ENCODE measurements at places on chromosomes 6 and 20.

- peaks cover 5% of the 10 kb centered on the region for H3K27me3 ChIP-seq
- H3K4me1 ChIP-seq = peaks cover 4% of the 10 kb centered on the region
- no peak overlapping the region for H3K4me3 ChIP-seq
- peaks cover 2% of the 10 kb centered on the region for H3K36me3 ChIP-seq
Observed at GRCh38 chr6:139647841-139648240, 273.4 kb upstream of the CITED2 start.

GRCh38 chr6:5706124-5707033 is 300.3 kb downstream of the NRN1 start:
- H3K4me1 ChIP-seq = peaks cover 18% of the 10 kb centered on the region
- no peaks in the 10 kb centered on the region for H3K27me3 ChIP-seq
- peak overlapping the region; percentile 6 for H3K27ac ChIP-seq
- no peak for DNase-seq

DNA sequence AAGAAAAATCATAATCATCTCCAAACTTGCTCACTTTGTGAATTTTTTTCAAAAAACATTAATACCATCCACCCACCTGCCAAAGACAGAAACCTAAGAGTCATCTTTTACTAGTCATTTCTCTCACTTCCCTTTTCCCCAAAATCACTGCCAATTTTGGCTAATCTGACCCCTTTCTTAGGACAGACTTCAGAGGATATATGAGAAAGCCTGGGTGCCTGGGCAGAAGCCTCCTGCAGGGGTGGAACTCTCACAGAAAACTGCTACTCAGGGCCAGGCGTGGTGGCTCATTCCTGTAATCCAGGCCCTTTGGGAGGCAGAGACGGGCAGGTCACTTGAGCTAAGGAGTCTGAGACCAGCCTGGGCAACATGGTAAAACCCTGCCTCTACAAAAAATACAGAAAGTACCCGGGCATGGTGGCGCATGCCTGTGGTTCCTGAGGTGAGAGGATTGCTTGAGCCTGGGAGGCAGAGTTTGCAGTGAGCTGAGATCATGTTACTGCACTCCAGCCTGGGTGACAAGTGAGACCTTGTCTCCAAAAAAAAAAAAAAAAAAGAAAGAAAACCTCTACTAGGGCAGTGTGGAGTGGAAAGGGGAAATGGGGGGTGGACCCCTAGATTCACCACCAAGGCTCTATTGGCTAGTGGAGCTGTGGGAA is 3.8 kb downstream of the DEK start:
- H3K4me3 ChIP-seq = peak overlapping the region; percentile 71
- DNase-seq = no peak
- H3K4me1 ChIP-seq = peaks cover 41% of the 10 kb centered on the region
- peaks cover 2% of the 10 kb centered on the region for H3K36me3 ChIP-seq
- H3K27ac ChIP-seq = peak overlapping the region; percentile 97

GRCh38 chr6:24959319-24959718 is 23.6 kb upstream of the RIPOR2 start:
- H3K36me3 ChIP-seq = peaks cover 3% of the 10 kb centered on the region
- H3K27me3 ChIP-seq = no peaks in the 10 kb centered on the region
- peak overlapping the region; percentile 37 for H3K4me3 ChIP-seq
- H3K27ac ChIP-seq = peak overlapping the region; percentile 68
- no peak for DNase-seq

DNA sequence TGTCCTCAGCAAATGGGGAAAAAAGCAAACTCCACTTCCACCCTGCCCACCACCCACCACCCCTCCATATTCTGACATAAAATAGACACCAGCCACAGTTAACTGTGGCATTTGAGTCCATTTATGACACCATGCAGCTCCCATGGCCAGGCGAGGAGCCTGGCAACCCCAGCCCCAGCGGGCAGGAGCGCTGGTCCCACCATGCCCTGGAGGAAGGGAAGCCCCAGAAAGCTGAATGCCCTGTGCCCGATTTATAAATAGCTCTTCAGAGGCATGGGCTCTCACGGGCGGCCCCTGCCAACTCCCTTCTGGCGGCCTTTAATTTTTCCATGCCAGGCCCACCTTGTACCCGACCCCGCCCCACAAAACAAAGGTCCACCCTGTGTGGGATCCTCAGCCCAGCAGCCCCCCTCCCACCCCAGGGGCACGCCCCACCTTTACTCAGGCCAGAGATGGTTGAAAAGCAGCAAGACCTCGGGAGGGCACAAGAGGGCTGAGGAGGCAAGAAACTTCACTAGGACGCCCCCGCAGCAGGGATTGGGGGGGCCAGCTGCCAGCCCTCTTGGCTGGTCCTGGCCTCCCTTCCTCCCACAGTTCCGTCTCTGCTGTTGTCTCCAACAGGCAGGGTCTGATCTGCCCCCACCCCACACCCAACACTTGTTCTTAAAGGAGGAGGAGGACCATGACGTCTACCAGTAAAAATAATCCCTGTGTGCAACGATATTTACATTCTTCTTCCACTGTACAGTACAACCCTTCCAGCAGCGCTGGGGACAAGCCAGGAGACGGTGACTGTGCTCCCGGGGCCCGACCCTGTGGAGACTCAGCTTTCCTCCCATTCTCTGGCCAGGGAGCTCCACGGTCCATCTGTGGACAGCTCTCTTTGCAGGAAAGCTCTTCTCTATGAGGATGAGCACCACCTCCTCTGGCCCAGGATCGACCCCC is 115.6 kb upstream of the CDYL start:
- no peak for DNase-seq
- H3K4me1 ChIP-seq = no peaks in the 10 kb centered on the region
- no peak overlapping the region for H3K27ac ChIP-seq
- H3K27me3 ChIP-seq = peaks cover 20% of the 10 kb centered on the region
- H3K4me3 ChIP-seq = no peak overlapping the region

DNA sequence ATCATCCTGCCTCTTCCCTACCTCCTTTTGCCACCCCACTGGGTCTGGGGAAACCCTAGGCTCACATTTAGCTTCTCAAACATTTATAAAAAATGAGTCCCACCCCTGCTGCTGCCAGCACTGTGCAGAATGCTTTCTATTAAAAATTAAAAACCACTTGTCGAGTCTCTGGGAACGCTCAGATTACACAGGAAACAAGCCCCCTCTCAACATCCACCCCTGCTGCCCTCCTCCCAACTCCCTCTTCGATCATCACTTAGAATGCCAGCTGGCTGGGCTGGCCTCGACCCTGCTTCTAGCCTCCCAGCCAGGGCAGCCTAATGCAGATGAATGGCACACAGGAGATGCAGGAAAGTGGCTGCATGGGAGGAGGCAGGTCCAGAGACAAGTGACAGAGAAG is 75.8 kb downstream of the CDH22 start:
- peaks cover 38% of the 10 kb centered on the region for H3K27me3 ChIP-seq
- peaks cover 4% of the 10 kb centered on the region for H3K4me1 ChIP-seq
- H3K27ac ChIP-seq = no peak overlapping the region
- DNase-seq = no peak
- H3K4me3 ChIP-seq = no peak overlapping the region
- peaks cover 5% of the 10 kb centered on the region for H3K36me3 ChIP-seq

DNA sequence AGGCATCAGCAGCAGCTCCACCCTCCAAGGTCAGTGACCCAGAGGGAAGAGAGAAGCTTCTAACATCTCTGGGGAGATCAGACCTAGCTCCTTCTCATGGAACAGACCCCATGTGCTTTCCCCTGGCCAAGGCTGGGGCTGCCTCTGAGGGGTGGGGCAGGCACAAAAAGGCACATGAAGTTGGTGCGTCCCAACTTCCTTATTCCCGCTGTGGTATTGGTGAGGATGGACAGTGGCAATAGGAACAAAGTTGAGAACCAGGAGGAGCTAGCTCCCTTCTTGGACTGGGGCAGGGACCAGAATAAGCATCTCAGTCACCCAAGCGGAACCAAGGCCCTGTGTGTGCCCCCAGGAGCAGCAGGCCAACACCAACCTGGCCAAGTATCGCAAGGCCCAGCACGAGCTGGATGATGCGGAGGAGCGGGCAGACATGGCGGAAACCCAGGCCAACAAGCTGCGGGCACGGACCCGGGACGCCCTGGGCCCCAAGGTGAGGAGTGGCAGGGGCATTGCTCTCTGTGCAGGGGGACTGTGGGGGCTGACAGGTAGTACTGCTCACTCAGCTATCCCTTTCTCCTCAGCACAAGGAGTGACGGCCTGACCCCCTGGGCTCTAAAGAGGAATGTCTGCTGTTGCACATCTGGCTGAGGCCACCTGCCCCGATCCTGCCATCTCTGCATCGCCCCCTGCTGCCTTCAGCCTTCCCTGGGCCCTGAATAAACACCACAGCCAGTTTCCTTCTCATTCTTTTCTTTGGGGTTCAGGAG is 46.1 kb downstream of the MYH7B start:
- H3K4me1 ChIP-seq = peaks cover 13% of the 10 kb centered on the region
- H3K4me3 ChIP-seq = no peak overlapping the region
- peaks cover 14% of the 10 kb centered on the region for H3K36me3 ChIP-seq
- no peak for DNase-seq

GRCh38 chr6:143400258-143401067 is 50.0 kb downstream of the ADAT2 start:
- no peak for DNase-seq
- H3K4me3 ChIP-seq = no peak overlapping the region
- no peaks in the 10 kb centered on the region for H3K36me3 ChIP-seq
- H3K4me1 ChIP-seq = peaks cover 22% of the 10 kb centered on the region

- H3K27ac ChIP-seq = no peak overlapping the region
- DNase-seq = no peak
- H3K36me3 ChIP-seq = no peaks in the 10 kb centered on the region
- no peaks in the 10 kb centered on the region for H3K4me1 ChIP-seq
Observed at GRCh38 chr6:80540700-80541099, 434.2 kb downstream of the BCKDHB start.

DNA sequence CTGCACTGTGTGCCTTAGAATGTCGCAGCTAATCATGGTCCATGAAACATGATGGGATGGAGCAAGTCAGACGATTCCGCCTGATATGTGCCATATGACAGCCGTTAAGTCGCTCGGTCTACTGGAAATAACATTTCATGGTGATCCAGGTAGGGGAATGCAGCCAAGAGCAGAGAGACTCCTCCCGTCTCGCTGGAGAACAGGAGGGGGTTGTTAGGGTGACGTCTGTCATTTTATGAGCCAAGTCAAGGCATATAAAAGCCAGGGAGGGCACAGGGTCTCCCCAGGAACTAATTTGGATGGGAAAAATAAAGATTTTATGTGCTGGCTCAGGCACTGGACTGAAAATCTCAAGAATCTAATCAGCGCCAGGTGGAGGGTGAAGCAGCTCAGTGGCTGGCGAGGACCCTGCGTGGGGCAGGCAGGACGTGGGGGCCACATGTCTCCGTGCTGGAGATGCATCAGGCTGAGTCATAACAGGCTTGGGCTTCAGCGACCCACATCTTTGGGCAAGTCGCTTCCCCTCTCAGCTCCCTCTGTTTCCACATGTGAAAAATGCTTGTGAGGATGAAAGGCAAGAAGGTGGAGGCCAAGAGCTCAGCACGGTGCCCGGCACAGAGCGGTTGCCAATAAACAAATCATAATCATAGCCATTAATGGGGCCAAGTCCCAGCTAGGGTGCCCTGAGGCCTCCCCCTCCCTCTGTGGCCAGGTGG is 234.6 kb downstream of the ANKRD60 start:
- H3K27me3 ChIP-seq = peaks cover 61% of the 10 kb centered on the region
- no peak for DNase-seq
- no peak overlapping the region for H3K4me3 ChIP-seq
- H3K27ac ChIP-seq = no peak overlapping the region
- no peaks in the 10 kb centered on the region for H3K36me3 ChIP-seq
- peaks cover 2% of the 10 kb centered on the region for H3K4me1 ChIP-seq

- H3K4me1 ChIP-seq = no peaks in the 10 kb centered on the region
- H3K36me3 ChIP-seq = no peaks in the 10 kb centered on the region
- no peak overlapping the region for H3K4me3 ChIP-seq
- DNase-seq = no peak
- no peak overlapping the region for H3K27ac ChIP-seq
Observed at GRCh38 chr20:14055127-14055742, 59.9 kb downstream of the MACROD2 start.

DNA sequence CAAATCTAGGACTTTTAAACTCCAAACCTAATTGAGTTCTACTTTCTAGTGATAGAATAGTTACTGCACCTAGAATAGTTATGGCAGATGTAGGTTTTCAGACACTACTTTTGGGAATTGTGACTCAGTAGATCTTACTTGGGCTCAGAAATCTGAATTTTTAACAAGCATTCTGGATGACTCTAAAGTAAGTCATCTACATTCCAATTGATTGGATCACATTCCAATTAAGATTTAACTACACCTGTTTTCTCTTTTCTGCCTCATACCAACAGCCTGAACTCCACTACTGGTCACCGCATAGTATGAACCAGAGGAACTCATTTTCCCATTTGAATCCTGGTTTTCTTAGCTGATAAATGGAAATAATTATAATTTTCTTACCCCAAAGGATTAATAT is 49.5 kb upstream of the TFAP2D start:
- DNase-seq = no peak
- no peaks in the 10 kb centered on the region for H3K27me3 ChIP-seq
- H3K4me1 ChIP-seq = no peaks in the 10 kb centered on the region
- H3K27ac ChIP-seq = no peak overlapping the region
- H3K4me3 ChIP-seq = no peak overlapping the region

- H3K27me3 ChIP-seq = no peaks in the 10 kb centered on the region
- no peak overlapping the region for H3K4me3 ChIP-seq
Observed at GRCh38 chr6:157030755-157031154, 253.6 kb downstream of the ARID1B start.

DNA sequence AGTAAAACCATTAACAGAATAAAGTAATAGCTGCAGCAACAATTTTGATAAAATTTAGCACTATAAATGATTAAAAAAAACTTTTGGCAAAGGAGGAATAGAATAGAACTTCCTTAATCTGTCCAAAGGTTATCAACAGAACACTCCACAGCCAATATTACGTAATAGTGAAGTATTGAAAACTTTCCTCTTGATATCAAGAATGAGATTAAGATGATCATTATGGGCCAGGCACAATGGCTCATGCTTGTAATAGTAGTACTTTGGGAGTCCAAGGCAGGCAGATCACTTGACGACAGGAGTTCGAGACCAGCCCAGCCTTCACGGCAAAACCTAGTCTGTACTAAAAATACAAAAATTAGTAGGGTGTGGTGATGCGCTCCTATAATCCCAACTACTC is 26.0 kb downstream of the SOBP start:
- no peak overlapping the region for H3K27ac ChIP-seq
- no peaks in the 10 kb centered on the region for H3K4me1 ChIP-seq
- no peak for DNase-seq
- H3K27me3 ChIP-seq = no peaks in the 10 kb centered on the region
- no peak overlapping the region for H3K4me3 ChIP-seq

DNA sequence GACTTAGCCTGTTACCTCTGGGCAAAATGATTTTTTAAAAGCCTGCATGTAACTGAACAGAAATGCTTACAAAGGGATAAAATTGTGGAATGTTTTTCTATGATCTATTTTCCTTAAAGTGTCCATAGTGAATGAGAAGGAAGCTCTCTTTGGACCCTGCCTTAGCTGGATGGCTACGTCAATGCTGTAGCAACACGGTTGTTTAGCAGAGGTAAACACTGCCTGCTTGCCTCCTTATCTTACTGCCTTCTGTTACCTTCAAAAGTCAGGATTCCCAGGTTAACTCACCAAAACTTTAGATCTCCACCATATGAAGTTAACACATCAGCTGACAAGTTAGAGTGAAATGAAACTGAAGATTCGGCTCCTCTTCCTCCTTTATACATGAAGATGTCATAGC is 402.6 kb downstream of the SAMD5 start:
- no peak overlapping the region for H3K4me3 ChIP-seq
- H3K27me3 ChIP-seq = no peaks in the 10 kb centered on the region
- H3K27ac ChIP-seq = no peak overlapping the region
- no peaks in the 10 kb centered on the region for H3K4me1 ChIP-seq
- DNase-seq = no peak
- H3K36me3 ChIP-seq = no peaks in the 10 kb centered on the region

Measured in T-helper 17 cell (primary cell).